ENCODE measurements at places on chromosomes 5 and 9.

DNA sequence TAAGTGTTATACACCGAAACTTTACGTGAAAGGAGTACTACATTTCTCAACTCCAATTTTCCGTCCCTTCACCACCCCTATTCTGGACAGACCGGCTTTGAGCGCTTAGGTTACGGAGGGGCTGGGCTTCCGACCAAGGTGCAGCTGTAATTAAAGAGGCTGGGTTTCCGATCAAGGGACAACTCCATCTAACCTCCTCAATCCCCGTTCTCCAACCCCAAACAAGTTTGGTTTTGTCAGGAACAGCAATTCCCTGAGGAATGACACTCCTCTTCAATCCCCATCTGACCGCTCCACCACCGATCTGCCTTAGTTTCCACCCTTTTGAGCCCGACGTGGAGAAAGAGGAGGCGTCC lies 577 bp downstream of the TUT7 start:
- no peak for DNase-seq

GRCh38 chr5:44613936-44614335 lies 194.8 kb upstream of the MRPS30 start:
- no peak for DNase-seq

GRCh38 chr9:136611119-136611518 lies 51.6 kb upstream of the EGFL7 start:
- DNase-seq, result no peak

- DNase-seq, result no peak
Observed at GRCh38 chr5:35138232-35138631, 90.5 kb upstream of the AGXT2 start.

DNA sequence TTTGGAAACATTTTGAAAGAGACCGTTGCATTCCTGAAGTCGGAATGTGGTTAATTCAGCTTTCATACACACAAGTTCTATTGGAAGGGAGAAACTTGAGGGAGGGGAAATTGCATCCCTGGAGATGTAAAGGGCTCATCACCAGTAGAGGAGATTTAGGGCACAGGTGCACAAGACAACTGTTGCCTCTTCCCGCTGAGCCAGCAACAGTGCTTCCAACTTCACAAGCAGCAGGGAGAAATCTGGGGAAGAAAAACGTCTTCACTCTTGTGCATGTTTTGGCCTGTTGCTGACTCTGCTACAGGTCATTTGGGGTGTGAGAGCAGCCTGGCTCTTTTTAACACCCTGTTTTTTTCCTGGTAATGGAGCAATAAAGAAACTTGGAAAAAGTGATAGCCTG lies 277.9 kb downstream of the GAS1 start:
- no peak for DNase-seq

GRCh38 chr9:19379697-19380046 lies 364 bp downstream of the RPS6 start:
- no peak for DNase-seq

DNA sequence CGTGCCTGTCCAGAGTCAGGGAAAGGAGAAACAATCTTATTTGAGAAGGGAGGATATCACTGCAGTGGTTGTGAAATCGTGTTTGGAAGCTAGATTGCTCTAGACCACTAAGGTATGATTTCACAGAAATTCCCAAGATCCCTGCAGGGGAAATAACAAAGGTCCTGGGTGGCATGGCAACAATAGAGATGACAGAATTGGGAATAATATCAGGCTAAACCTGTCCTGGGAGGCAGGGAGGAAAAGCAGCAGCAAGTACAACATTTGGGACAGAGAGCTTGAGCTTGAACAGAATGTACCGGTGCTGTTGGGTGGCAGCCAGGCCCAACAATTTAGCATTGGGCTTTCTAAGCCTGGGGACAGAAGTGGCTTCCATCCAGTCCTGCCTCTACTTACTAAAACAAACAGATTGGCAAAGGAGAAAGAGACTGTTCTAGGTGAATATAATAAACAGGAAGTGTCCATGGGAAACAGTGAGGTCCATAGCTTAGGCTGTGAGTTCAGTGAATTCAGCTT lies 17.0 kb upstream of the ARHGAP26 start:
- no peak for DNase-seq

- DNase-seq, result no peak
Observed at GRCh38 chr9:97578846-97579245, 54.3 kb downstream of the TSTD2 start.
